ENCODE measurements at places on chromosomes 12 and 14.

GRCh38 chr14:69091695-69092094 is 61.2 kb downstream of the DCAF5 start:
- DNase-seq, result no peak

DNA sequence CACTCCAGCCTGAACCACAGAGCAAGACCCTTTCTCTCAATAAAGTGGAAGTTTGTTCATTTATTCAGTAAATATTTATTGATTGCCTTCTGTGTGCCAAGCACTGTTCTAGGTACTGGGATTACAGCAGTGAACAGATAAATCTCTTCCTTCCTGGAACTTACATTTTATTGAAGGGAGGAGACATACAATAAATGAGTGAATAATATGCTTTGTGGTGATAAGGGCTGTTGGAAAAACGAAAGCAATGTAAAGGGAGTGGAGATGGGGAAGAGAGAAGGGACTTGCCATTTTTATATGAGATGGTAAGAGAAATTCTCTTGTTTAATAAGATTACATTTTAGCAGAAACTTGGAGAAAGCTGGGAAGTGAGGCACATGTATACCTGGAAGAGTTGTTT is 1.6 kb downstream of the GSKIP start:
- no peak for DNase-seq

GRCh38 chr12:16863742-16864141 is 257.8 kb upstream of the LMO3 start:
- DNase-seq, result no peak

GRCh38 chr14:92556863-92557543 is 43.4 kb downstream of the RIN3 start:
- no peak for DNase-seq
